ENCODE measurements at places on chromosomes 13 and 19. TPM values are rescaled to one million over a fixed set of nuclear protein-coding genes. Genes with fewer than 3 reads are reported as not detected.
A peak's percentile ranks its signal among the peaks of the same experiment; 100 is the strongest.

DNA sequence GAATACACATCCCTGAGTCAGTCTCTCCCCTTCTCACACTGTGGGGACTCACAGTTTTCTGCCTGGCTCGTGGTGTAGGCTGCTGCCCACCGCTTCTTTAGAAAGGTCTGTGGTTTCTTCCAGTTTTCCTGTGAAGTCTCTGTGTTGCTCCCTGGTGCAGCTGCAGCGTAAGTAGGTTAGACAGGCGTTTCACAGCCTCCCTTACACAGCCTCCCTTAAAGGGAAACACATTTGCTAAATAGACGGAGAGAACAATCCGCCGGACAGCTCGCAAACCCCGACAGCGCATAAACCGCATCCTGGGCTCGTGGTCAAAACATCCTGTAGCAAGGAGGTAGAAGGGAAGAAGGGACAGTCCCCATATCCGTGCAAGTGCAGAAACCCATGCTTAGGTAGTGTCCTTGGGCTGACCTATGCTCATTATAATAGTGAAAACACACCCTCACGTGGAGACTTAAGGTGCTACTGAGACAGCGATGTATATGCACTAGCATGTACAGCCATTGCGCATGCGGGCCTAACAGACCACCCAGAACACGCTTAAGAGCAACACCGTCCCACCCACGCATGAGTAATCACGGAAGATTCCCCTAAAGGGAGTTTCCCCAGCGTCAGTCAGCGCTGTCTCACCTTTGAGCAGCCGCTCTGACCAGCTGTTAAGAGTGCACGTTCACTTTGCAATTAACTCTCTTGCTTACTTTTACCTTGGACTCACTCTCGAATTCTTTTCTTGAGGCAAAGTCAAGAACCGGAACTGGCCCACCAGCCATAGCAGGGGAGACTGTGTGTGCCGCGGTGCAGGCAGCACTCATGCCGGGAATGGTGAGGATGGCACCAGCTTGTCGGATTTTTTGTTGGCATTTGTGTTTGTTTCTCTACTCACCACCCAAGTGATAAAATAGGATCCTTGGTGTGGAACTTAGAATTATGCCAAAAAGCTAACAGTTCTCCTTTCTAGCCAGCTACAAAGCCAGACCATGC lies 16.6 kb downstream of the SIGLEC8 start:
- no peaks in the 10 kb centered on the region for H3K36me3 ChIP-seq
- H3K27ac ChIP-seq: peak overlapping the region; percentile 29
- no peak overlapping the region for H3K4me3 ChIP-seq
- no peaks in the 10 kb centered on the region for H3K4me1 ChIP-seq
- no peak for DNase-seq

DNA sequence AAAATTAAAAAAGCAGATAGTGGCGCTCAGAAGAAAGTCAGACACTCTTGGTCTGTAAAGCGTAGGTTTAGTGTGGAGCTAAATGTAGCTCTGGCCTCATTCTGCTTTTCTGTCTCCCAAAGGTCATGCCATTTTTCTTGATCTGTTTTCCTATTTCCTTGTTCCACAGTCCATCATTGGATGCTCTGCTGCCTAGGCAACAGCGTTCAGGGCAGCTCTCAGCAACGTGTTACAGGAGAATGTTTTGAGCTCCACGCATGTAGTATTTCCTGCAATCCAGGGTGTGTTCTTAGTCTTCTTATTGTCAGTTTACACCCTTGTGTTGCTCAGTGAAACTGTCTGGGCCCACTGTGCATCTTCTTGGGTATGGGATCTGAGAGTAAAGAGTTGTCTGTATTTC lies 46.0 kb upstream of the PCDH8 start:
- no peak for DNase-seq
- H3K4me3 ChIP-seq: no peak overlapping the region
- no peak overlapping the region for H3K27ac ChIP-seq
- no peaks in the 10 kb centered on the region for H3K27me3 ChIP-seq

The ADPRHL1 gene
- 4.2 TPM for polyA plus RNA-seq

GRCh38 chr19:4375164-4376027 lies 25.0 kb downstream of the SH3GL1 start:
- H3K27ac ChIP-seq: peak overlapping the region; percentile 79
- DNase-seq: peak; percentile 74
- H3K27me3 ChIP-seq: no peaks in the 10 kb centered on the region
- H3K4me1 ChIP-seq: peaks cover 100% of the 10 kb centered on the region
- no peaks in the 10 kb centered on the region for H3K36me3 ChIP-seq

DNA sequence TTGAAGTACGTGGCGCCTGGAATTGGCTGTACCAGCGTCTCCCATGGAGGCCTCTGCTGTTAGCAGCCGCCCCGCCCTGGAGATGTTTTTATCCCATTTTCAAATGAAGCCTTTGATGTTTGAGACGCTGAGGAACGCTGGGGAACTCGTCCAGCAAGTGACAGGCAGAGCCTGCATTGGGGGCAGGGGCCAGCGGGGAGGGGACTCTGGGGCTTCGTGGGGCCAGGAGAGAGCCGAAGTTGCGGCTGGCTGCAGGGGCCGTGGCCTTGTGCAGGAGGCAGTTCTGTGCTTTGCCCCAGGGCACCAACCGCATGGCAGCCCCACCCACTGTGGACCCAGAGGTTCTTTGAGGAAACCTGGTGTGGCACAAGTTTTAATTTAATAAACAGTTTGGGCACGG lies 13.5 kb downstream of the SPPL2B start:
- H3K4me1 ChIP-seq: no peaks in the 10 kb centered on the region
- no peak overlapping the region for H3K4me3 ChIP-seq
- DNase-seq: no peak
- peaks cover 22% of the 10 kb centered on the region for H3K36me3 ChIP-seq
- H3K27ac ChIP-seq: no peak overlapping the region

GRCh38 chr13:40127476-40127875 lies 472.0 kb downstream of the COG6 start:
- H3K4me1 ChIP-seq: no peaks in the 10 kb centered on the region
- H3K36me3 ChIP-seq: no peaks in the 10 kb centered on the region
- H3K27me3 ChIP-seq: no peaks in the 10 kb centered on the region
- H3K4me3 ChIP-seq: no peak overlapping the region
- no peak for DNase-seq
- no peak overlapping the region for H3K27ac ChIP-seq

The CABP5 gene
- not detected for polyA plus RNA-seq

The KLK14 gene
- 0.81 TPM for polyA plus RNA-seq

DNA sequence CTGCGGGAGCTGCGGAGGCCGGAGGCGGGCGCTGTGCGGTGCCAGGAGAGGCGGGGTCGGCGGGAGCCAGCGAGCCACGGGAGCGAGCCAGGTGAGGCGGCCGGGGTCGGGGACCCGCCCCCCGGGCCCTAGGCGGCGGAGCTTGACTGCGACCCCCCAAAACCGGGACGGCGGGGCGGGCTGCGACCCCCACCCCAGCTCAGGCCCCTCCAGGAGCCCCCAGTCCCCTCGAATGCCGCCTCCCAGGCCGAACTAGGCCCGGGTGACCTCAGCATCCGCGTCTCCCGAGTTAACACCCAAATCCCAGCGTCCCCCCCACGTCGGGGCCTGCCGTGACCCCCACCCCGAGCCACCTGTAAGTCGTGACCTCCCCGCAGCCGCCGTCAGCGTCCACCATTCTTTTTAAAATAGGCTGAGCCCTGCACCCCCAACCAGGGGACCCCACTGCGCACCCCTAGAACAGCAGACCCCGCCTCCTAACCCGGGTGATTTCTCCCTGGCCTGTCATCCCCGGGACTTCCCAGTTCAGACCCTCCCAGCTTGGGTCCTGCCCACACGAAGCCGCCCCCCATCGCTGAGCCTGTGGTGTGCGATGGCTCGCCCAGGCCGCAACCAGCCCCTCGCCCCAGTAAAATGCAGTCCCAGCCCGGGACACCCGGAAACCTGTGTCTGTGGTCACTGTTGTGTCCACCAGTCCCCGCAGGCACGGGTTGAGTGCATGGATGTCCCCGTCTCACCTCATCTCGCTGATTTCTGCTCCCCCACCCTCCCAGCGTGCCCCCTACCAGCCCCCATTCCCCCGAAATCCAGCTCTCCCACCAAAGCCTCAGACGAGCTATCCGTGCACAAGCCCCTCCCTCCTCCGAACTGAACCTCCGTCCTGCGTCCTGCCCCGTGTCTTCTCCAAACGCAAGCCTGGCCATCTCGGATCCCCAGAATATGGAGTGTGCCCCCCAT lies 551 bp downstream of the FZR1 start:
- peak; percentile 80 for DNase-seq
- peak overlapping the region; percentile 18 for H3K4me3 ChIP-seq
- peaks cover 14% of the 10 kb centered on the region for H3K36me3 ChIP-seq

GRCh38 chr13:103638706-103639105 lies 572.5 kb upstream of the SLC10A2 start:
- no peaks in the 10 kb centered on the region for H3K27me3 ChIP-seq
- H3K4me1 ChIP-seq: no peaks in the 10 kb centered on the region
- no peaks in the 10 kb centered on the region for H3K36me3 ChIP-seq
- no peak overlapping the region for H3K4me3 ChIP-seq
- no peak overlapping the region for H3K27ac ChIP-seq

- peak overlapping the region; percentile 90 for H3K27ac ChIP-seq
- peaks cover 10% of the 10 kb centered on the region for H3K36me3 ChIP-seq
- no peak overlapping the region for H3K4me3 ChIP-seq
- H3K27me3 ChIP-seq: no peaks in the 10 kb centered on the region
These were observed 708 bp upstream of the ERCC1 start for GRCh38 chr19:45424191-45425058.

The ZNF440 gene
- 7.3 TPM for polyA plus RNA-seq

The CLEC4M gene
- polyA plus RNA-seq: 0.67 TPM

DNA sequence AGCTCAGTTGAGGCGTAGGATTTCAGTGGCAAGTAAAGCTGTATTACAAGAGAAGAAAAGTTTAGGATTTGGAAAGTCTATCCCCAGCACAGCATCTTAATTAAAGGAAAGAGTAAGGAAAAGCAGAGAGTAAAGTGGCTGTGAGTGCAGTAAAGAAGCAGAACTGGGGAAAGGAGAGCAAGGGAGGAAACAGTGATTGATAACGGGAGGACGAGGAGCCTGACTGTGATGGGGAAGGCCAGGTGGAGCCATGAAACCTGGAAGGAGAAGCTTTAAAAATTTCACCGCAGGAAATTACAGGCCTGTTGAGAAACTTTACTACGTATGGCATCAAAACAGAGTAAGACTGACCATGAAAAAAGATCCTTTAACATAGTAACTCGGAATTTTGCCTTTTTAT lies 175.6 kb downstream of the SHISA2 start:
- no peak overlapping the region for H3K4me3 ChIP-seq
- H3K36me3 ChIP-seq: no peaks in the 10 kb centered on the region
- H3K27me3 ChIP-seq: no peaks in the 10 kb centered on the region
- no peak for DNase-seq
- no peaks in the 10 kb centered on the region for H3K4me1 ChIP-seq

GRCh38 chr13:30722361-30722760 lies 13.0 kb upstream of the ALOX5AP start:
- H3K36me3 ChIP-seq: no peaks in the 10 kb centered on the region
- DNase-seq: no peak
- H3K27ac ChIP-seq: no peak overlapping the region
- H3K4me3 ChIP-seq: no peak overlapping the region

GRCh38 chr19:38655148-38655824 lies 7.8 kb downstream of the ACTN4 start:
- no peak overlapping the region for H3K4me3 ChIP-seq
- no peaks in the 10 kb centered on the region for H3K27me3 ChIP-seq
- peaks cover 95% of the 10 kb centered on the region for H3K4me1 ChIP-seq
- H3K27ac ChIP-seq: peak overlapping the region; percentile 95
- DNase-seq: no peak

DNA sequence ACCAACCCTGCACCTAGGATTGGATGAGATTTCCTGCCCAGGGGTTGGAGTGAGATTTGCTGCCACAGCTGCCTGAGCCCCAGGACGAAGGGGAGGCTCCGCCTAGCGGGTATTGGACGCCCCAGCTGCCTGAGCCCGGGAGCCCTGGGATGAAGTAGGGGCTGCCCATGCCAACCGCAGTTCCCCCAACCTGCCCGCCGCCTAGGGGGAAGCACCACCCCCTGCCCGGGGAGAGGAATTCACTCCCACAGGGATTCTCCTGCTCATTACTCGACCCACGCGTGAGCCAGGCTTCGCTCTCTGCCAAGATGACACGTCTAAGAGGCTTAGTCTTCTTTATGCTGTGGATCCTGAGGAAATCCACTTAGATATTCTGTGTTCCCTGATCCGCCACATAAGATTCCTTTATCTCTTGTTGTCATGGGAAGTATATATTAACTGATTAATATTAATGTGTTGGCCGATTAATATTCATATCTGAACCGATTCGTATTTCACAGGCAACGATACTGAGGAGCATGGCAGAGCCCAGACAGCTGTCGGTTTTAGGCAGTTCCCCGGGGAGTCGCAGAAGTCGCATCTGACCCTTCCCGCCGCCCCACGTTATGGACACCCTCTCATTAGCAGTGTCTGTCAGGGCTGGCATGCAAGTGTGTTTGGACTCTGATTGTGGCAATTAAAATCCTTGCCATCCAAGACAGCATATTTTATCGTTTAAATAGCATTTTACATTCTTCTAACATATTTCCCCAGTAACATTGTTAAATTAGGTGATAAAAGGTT lies 44.5 kb upstream of the KCTD15 start:
- no peak overlapping the region for H3K27ac ChIP-seq
- H3K4me1 ChIP-seq: no peaks in the 10 kb centered on the region
- no peaks in the 10 kb centered on the region for H3K27me3 ChIP-seq
- H3K36me3 ChIP-seq: no peaks in the 10 kb centered on the region
- no peak overlapping the region for H3K4me3 ChIP-seq
- DNase-seq: no peak

DNA sequence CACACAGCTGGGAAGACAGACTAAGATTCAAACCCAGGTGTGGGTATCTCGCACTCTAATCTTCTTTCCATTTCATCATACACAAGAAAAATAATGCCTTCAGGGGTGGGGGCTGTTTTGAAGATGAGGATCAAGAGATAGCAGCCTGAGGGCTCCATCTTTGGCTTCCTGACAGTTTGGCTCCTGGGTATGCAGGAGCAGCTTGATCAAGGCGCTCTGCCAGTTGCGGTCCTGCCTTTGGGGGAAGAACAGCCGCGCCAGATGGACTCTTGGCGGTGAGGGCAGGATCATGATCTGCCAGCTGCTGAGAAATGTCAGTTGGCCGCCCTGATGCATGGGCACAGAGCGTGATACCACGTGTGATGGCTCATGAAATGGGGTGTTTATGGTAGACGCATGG lies 119.1 kb downstream of the IER2 start:
- no peak overlapping the region for H3K27ac ChIP-seq
- no peak overlapping the region for H3K4me3 ChIP-seq
- H3K4me1 ChIP-seq: no peaks in the 10 kb centered on the region
- H3K27me3 ChIP-seq: no peaks in the 10 kb centered on the region

The ANKLE1 gene
- polyA plus RNA-seq: 0.11 TPM

DNA sequence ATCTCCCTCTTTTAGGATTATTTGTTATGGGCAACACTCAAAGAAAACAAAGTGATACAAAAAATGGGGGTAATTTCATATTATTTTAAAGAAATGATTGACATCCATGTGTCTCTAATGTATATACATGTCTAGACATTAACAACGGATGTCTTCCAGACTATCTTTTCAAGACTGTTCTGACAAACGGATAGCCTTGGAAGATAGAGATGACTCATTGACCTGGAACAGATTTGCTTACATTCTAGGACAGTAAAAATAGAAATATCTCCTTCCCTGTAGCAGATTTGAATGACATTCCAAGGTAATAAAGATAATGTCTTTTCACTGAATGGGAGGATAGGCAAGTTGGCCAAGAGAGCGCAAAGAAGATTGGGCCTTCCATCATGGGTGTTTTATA lies 26.2 kb upstream of the SLITRK6 start:
- DNase-seq: no peak
- no peak overlapping the region for H3K27ac ChIP-seq
- H3K4me3 ChIP-seq: no peak overlapping the region
